Hematopoietic multipotent progenitor cell treated with erythropoietin and hydrocortisone succinate and interleukin-3 and kit ligand, for 4 days (in vitro differentiated cells): ENCODE measurements at places on chromosomes 16 and 17.

DNA sequence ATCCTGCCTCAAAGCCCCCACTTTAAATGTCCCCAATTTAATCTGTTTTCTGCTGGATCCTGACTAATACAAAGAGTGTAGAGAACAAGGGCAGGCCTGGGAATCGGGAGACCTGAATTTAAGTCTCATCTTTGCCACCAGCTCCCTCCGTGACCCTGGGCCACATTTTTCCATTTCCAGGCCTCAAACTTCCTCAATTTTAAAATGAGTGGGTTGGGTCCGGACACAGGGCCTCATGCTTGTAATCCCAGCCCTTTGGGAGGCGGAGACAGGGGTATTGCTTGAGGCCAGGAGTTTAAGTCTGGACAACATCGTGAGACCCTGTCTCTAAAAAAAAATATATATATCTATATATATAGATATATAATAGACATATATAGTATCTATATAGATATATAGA, 61.4 kb downstream of the SRL start:
- no peak for DNase-seq

GRCh38 chr17:50279181-50279526, 4.9 kb downstream of the TMEM92 start:
- DNase-seq: no peak

- no peak for DNase-seq
These were observed 163.4 kb downstream of the SEC14L1 start for GRCh38 chr17:77304051-77304745.

DNA sequence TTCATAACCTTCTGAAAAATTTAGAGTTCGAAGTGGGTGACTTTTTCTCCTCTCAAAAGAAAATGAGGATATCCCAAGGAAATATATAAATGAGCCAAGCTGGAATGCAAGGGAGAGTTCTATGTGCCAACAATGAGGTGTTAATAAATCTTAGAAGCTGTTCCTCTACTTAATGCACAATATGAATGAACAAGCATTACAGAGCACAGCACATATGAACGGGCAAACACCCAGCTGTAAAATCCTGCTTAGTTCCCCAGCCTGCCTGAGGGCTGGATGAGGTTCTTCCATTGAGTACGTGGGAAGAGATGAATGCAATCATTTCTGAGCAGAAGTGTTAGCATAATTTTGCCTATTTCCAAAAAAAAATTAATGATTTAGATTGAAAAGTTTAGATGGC, 58.1 kb downstream of the WDR59 start:
- DNase-seq: no peak

- no peak for DNase-seq
These were observed 2.4 kb downstream of the PABPN1L start for GRCh38 chr16:88864099-88864498.

DNA sequence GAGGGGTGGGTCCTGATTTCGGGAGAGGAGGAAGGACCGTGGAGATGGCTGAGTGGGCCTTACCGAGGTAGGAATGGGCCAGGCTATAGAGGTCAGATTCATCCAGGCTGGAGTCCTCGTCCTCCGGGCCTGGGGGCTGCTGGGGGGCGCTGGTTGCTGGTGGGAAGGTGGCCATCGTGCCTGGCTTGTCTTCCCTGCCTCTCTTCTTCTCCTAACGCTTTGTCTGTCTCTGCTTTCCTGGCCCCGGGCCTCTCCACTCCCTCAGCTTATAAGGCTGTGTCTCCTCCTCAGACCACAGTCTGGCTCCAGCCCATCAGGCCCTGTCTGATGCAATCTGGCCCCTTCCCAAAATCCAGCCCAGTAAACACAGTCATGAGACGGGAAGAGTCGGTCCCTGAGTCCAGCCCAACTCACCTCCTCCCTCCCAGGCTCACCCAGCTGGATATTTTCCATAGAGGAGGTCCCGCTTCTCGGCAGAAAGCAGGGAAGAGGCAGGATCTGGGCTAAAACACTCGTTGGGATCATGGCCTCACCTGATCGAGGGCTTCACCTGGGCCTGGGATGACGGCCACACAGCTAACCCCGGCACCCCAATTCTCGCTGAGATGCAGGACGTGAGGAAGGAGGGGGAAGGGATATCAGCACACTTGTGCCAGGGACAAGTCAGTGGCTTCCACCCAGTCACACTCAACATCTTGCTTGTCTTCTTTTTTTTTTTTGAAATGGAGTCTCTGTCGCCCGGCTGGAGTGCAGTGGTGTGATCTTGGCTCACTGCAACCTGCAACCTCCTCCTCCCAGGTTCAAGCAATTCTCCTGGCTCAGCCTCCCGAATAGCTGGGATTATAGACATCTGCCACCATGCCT, at the start of gene NUPR1:
Gene NUPR1 (minus strand): TSS at position 242 of the 864 bp plus-strand sequence. CDS start 67 bp downstream, at position 175.
- no peak for DNase-seq

DNA sequence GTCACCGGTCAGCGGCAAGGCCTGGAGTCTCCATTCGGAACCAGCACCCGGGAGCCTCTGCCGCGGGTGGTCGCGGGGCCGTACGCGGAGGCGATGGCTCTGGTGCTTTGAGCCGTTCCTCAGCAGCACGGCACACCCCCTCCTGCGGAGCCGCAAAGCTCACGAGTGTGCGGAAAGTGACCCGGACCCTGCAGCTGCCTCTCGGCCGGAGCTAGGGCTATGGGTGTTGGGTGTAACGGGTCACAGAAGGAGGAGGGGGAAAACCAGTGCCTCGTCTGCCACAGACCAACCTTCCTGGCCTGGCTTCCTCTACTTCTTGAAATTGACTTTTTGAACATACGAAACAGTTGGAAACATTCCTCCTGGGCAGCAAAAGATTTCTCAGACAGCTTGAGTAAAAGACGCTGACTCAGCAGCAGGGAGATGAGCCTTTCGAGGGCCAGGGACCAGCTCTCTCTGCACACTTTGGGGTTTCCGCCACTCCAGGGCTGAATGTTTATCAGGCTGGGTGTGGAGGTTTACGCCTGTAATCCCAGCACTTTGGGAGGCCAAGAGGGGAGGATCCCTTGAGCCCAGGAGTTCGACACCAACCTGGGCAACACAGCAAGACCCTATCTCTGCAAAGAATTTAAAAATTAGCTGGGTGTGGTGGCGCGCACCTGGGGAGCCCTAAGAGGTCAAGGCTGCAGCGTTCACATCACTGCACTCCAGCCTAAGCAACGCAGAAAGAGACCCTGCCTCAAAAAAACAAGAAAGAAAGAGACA, 26.4 kb upstream of the PITPNA start:
- DNase-seq: no peak

DNA sequence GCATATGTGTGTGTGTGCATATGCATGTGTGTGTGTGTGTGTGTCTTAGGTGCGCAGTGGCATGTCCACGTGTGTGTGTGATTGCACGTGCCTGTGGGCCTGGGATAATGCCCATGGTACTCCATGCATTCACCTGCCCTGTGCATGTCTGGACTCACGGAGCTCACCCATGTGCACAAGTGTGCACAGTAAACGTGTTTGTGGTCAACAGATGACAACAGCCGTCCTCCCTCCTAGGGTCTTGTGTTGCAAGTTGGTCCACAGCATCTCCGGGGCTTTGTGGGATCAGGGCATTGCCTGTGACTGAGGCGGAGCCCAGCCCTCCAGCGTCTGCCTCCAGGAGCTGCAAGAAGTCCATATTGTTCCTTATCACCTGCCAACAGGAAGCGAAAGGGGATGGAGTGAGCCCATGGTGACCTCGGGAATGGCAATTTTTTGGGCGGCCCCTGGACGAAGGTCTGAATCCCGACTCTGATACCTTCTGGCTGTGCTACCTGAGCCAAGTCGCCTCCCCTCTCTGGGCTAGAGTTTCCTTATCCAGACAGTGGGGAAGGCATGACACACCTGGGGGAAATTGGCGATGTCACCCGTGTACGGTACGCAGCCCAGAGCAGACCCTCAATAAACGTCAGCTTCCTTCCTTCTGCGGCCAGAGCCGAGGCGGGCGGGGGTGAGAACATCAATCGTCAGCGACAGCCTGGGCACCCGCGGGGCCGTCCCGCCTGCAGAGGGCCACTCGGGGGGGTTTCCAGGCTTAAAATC, 47.6 kb downstream of the IL21R start:
- DNase-seq: peak; percentile 48

- DNase-seq: peak; percentile 73
These were observed 572 bp downstream of the PSMB6 start for GRCh38 chr17:4796552-4796920.

- no peak for DNase-seq
These were observed 36.8 kb upstream of the ELAC2 start for GRCh38 chr17:13054666-13055065.

DNA sequence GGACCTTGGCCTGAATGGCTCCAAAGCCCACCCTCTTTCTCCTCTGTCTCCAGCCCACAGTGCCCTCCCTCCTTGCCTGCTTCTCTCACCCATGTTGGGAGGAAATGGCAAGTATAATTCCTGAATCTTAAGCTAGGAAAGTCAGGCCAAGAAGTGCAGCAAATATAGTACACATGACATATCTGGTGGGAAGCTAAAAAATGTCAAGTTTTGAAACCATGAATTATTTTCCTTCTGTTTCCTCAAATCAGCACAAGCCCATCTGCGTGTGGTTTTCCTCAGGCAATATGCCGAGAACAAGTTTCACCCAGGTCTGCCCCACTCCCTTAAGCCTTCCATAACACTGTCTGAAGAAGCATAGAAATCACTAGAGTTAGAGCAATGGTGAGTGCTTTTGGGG, 502.8 kb upstream of the CDH11 start:
- peak; percentile 75 for DNase-seq

- DNase-seq: peak; percentile 54
These were observed 32.5 kb upstream of the CDH8 start for GRCh38 chr16:62068747-62069146.

DNA sequence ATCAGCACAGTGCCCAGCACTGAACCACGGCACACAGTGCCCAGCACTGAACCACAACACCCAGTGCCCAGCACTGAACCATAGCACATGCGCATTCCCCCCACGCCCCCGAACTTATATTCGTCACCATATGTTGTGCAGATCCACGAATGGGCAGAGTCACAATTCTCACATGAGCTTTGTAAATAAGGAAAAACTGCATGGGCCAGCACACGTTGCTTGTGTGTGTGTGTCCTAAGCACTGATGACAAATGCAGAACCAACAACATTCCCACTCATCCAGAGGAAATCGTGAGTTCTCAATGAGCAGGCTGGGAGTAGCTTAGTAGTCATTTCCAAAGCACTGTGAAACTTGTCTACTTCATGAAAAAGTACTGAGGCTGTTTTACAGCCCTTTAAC, 70.0 kb downstream of the ADCY9 start:
- DNase-seq: no peak

DNA sequence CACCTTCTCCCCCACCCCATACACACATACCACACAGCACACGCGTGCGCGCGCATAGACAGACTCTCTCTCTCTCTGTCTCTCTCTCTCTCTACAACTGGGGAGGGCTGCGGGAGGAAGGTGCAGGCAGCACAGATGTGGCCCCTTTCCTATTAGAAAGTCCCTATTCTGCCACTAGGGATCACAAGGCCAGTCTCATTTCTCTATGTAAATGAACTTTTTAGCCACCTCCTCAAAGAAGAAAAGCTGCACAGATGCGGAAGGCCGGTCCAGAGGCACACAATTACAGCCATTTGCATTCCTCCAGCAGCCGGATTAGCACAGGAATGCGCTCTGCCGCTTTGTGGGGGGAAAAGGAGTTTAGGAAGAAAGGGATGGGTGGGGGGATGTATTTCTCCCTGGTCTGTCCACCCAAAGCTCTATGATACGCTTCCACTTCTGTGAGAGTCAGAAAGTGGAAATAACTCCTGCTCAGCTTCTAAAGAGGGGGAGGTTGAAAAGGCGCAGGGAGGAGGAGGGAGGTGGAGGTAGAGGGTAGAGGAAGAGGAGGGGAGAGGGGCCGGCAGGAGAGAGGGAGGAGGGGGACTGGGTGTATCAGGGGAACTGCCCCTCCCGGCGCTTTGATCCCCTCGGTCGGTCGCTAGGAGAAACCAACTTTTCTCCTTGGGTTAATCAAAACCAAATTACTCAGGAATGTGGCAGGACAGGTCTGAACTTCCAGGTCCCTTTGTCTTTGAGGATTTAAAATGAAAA, 11.7 kb downstream of the ZFHX3 start:
- DNase-seq: peak; percentile 67

DNA sequence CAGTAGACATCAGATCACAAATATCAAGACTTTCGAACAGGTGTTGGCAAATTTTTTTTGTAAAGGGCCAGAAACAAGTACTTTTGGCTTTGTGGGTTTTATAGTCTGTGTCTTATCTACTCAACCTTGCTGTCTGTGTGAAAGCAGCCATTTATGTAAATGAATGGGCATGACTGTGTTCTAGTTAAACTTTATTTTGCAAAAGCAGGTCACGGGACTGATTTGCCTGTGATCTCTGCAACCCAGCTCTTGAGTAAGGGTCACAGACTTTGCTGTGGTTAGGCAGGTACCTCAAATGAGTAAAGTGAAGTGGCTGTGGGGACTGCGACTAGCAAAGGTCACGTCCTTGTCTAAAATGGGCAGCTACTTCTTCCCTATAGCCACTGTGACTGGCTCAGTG, 136.5 kb downstream of the FTO start:
- peak; percentile 65 for DNase-seq

- DNase-seq: peak; percentile 8
These were observed 58.1 kb downstream of the SLFN11 start for GRCh38 chr17:35315283-35315682.

DNA sequence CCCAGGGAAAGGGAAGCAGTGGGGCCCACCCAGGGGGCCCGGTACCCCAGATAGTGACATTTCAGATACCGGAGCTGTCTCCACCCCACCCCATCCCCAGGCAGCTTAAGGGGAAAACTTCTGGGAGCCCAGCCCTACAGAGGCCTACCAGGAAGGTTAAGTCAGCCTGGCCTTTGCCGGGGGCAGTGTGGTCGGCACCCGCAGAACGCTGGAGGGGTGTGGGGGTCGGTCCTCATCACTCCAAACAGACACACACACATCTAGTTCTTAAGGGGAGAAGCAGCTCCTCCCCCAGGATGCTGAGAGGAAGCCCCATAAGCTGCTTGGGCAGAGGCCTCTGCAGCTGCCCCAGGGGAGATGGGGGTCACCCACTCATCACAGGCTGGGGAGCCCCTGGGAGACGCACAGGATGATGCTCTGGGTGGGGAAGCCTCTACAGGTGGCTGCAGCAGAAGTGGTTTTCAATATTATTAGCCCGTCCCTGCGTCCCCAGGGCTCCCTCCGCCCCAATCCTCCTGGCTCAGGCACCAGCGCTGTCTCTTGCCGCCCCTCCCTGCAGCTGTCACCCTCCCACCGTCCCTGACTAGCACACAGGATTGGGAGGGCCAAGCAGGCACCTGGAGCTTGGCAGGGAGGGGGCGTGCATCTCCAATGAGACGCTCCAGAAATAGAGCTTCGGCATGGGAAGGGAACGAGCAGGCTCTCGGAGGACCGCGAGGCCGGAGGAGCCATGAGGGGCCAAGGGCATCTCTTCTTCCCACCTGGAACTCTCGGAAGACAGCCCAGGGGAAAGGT, 1.4 kb upstream of the ABR start:
- DNase-seq: no peak

GRCh38 chr16:25219070-25219737, 2.5 kb downstream of the AQP8 start:
- DNase-seq: no peak

GRCh38 chr16:82621781-82622180, 5.0 kb upstream of the CDH13 start:
- DNase-seq: no peak
